ENCODE measurements at places on chromosomes 16 and 17. TPM values are rescaled to one million over a fixed set of nuclear protein-coding genes. Genes with fewer than 3 reads are reported as not detected.

DNA sequence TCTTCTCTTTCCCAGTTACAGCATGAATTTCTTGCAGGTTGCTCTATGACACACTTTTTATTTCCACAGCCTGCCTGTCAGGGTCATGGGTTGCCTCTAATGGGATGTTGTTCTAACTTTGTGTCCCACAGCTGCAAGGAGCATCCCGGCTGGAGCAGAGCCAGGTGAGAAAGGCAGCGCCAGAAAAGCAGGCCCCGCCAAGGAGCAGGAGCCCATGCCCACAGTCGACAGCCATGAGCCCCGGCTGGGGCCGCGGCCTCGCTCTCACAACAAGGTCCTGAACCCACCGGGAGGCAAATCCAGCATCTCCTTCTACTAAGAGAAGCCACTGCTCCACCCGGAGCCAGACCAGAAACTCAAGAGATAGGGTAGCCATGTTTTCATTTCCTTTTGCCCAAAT is 7.3 kb upstream of the MAPK8IP3 start:
- no peak for DNase-seq

DNA sequence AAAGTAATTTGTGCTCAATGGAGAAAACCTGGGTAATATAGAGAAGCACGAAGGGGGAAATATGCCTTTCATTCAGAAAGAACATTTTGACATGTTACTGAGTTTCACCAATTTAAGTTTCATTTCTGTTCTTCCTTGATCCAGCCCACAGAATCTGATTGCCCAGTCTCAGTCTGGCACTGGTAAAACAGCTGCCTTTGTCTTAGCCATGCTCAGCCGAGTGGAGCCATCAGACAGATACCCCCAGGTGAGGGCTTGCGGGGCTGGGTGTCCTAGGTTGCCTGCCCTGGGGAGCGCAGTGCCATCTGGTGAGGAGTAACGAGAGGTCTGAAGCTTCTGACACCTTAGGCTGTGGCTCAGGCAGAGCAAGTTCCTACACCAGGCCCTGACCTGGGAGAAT is 17.7 kb downstream of the DDX19A start:
- no peak for DNase-seq

GRCh38 chr17:63629627-63630026 is 7.4 kb downstream of the MAP3K3 start:
- DNase-seq = no peak

- DNase-seq = no peak
Observed at GRCh38 chr16:76653390-76654026, 376.3 kb downstream of the CNTNAP4 start.

DNA sequence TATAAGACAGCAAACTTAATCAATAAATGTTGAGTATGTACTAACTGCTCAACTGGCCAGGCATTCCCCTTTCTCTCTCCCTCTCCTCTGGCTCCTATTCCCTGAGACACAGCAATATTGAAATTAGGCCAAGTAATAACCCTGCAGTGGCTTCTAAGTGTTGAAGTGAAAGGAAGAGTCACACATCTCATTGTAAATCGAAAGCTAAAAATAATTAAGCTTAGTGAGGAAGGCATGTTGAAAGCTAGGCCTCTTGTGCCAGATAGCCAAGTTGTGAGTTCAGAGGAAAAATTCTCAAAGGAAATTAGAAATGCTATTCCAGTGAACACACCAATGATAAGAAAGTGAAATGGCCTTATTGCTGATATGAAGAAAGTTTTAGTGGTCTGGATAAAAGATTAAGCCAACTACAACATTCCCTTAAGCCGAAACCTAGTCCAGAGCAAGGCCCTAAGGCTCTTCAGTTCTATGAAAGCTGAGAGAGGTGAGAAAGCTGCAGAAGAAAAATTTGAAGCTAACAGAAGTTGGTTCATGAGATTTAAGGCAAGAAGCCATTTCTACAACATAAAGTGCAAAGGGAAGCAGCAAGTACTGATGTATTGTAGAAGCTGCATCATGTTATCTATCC is 35.4 kb upstream of the ABCC11 start:
- no peak for DNase-seq

- no peak for DNase-seq
Observed at GRCh38 chr16:86508028-86508946, 2.0 kb upstream of the FOXF1 start.

DNA sequence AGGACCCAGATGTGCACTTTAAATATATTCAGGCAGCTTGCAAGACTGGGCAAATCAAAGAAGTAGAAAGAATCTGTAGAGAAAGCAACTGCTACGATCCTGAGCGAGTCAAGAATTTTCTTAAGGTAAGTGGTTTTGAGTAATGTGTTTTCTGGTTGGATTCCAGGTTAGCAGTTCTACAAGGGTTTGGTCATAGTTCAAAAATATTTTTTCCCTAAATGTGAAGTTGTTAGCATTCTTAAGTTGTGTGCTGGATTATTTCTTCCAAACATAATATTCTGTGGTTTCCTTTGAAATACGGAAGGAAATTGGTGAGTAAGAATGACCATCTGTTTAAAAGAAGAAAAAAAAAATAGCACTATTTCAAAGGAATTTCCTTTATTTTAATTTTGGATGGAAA is 38.4 kb downstream of the PTRH2 start:
- no peak for DNase-seq

- no peak for DNase-seq
Observed at GRCh38 chr16:10576390-10577304, 3.8 kb downstream of the EMP2 start.

DNA sequence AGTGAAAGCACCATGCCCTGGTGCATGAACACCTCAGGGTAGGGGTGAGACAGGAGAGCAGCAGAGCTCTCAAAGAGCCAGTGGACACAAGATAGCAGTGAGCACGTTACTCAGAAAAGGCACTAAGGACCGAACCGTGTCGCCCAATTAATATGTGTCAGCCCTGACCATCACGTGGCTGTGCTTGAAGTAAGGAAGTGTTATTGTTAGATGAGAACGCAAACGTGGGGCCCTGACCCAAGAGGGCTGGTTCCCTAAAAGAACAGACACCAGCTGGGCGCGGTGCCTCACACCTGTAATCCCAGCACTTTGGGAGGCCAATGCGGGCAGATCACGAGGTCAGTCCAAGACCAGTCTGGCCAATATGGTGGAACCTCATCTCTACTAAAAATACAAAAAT is 16.3 kb downstream of the AXIN1 start:
- DNase-seq = no peak

DNA sequence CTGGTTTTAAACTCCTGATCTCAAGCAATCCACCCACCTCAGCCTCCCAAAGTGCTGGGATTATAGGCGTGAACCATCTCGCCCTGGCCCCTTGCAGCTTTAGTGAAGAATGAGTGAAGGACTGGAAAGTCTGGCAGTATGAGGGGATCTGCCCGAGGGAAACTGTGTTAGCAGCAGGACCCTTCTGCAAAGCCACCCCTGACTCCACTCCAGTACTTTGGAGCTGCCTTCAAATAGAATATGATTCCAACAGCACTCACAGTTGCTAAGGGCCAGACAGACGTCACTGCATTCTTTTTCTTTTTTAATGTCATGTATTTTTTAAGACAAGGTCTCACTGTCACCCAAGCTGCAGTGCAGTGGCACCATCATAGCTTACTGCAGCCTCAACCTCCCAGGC is 52.3 kb downstream of the KPNA2 start:
- DNase-seq = no peak

- peak; percentile 68 for DNase-seq
Observed at GRCh38 chr16:54430491-54431030, 144.0 kb upstream of the IRX3 start.

GRCh38 chr17:4533523-4534504 is 21.4 kb downstream of the MYBBP1A start:
- peak; percentile 77 for DNase-seq

- no peak for DNase-seq
Observed at GRCh38 chr16:56823081-56823733, 41.8 kb upstream of the SLC12A3 start.

- no peak for DNase-seq
Observed at GRCh38 chr16:50626868-50627267, 54.2 kb downstream of the SNX20 start.

DNA sequence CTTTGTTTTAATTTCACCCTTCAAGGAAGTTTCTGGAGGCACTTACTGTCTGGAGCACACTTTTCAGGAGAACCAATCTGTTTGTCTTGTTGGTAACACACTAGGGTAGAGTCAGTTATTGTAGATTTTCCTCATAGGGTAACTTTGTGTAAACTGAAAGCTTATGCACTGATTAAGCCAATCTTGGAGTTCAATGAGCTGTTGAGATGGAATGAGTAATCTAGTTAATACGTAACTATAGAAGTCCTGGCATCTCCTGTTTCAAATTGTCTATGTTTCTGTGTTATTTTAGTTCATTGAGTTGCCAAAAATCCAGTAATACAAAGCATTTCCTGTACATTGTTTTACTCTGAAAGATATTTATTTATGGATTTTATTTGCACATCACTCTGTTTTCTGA is 111.6 kb upstream of the HAS3 start:
- DNase-seq = no peak

- DNase-seq = no peak
Observed at GRCh38 chr17:67557921-67558320, 159.8 kb upstream of the NOL11 start.

- DNase-seq = no peak
Observed at GRCh38 chr17:14317383-14317782, 16.5 kb downstream of the HS3ST3B1 start.

DNA sequence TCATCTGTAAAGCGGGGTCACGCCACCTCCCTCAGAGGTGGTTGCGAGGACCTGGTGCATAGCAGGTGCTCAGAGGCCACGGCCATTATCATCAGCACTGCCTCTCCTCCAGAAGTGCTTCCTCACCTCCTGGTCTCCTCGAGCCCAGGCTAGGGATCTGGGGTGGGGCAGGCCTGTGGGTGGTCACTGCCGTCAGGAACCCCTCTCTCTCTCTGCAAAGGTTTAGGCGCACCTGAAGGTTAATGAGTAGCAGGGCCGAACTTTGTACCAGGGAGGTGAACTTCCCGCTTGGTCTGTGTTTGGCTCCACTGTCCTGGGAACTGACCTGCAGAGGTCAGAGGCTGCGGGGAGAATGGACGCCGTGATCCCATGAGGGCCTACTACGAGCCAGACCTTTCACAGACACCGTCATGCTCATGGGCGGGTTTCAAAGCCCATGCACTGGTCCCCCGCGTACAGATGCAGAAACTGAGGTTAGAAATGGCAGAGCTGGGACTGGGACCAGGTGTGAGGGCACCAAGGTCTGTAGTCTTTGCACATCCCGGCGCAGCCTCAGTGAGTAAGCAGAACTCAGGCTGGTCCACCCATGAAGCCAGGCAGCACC is 13.8 kb downstream of the JUP start:
- peak; percentile 77 for DNase-seq

- DNase-seq = no peak
Observed at GRCh38 chr17:63314761-63315160, 131.3 kb downstream of the CYB561 start.

DNA sequence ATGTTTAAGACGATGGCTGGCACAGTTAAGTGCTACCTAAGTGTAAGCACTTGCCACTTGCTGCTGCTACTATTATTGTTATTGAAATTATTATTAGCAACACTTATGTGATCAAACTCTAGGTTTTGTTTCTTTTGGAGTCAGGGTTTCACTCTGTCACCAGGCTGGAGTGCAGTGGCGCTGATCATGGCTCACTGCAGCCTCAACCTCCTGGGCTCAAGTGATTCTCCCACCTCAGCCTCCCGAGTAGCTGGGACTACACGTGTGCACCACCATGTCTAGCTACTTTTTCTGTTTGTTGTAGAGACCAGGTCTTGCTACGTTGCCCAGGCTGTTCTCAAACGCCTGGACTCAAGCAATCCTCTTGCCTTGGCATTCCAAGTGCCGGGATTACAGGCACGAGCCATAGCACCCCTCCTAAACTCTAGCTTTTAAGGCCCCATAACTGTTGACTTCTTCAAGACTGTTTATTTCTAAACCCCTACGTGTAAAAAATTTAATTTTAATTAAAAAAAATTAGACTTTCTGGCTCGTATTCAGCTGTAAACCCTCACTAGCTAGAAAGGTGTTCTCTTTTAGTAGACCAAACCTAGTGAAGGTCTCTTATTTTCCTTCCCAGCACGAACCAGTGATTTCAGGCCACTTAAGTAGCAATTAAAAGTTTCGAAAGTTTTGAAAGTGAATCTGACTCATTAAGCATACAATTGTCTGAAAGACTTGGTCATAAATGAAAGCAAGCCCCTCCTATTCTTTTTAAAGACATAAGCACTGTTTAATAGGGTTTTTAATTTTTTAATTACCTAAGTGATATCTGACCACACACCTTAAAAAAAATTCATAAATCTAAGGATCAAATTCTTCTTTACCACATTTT is 11.7 kb upstream of the SCNN1B start:
- no peak for DNase-seq

GRCh38 chr17:80872001-80872500 is 119.6 kb upstream of the CHMP6 start:
- DNase-seq = no peak

DNA sequence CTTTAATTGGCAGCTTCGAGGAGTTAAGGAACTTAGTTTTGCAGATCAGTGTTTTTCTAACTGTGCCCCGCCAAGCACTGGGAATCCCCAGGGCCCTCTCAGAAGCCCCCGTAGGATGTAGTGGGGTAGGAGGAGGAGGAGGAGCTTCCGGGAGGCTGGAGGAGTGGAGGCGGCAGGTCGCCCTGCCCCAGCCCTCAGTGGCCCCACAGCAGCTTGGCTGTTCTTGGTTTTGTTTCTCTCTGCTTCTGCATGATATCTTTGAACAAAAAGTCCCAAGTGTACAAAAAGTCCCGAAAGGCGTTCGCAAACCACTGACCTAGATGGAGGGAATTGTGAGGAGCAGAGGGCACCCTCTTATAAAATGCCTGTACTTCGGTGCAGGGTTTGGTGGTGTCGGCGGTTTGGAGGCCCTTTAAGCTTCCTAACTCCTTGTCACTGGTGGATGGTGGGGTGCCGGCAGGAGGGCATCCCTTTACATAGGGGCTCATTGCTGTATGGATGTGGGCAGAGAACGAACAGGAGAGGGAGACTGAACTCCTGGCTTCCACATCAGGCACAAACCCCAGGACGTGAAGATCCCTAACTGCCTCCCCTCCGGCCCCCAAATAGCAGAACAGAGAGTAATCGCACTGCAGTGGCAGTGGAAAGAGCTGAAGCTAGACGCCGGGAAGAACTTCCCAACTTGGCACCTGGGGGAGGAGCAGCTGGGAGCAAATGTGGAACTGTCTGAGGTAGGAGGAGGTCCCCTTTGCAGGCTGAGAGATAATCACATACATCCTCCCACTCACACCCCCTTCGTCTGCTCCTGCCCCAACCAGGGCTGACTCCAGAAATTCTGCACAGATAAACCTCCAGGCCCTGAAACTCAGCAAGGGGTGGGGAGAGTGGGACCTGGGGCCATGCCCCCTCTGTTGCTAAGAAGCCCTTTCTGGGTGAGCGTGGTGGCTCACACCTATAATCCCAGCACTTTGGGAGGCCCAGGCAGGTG is 20.1 kb downstream of the EPOP start:
- peak; percentile 19 for DNase-seq

The CCNF gene
- total RNA-seq = 1.6 TPM

The SLC2A4 gene
- 0.66 TPM for total RNA-seq

The VAT1L gene
- total RNA-seq = 0.51 TPM

The DGKE gene
- total RNA-seq = 10.4 TPM

The MGAT5B gene
- not detected for total RNA-seq

The RPS6KB1 gene
- 11.3 TPM for total RNA-seq

The PERCC1 gene
- total RNA-seq = not detected

The ATP1B2 gene
- 0.50 TPM for total RNA-seq

The SLC5A2 gene
- total RNA-seq = 0.07 TPM

The AXIN2 gene
- 2.3 TPM for total RNA-seq

The MATCAP1 gene
- total RNA-seq = 13.8 TPM

The ITGB4 gene
- 1.5 TPM for total RNA-seq

The FGF11 gene
- total RNA-seq = 0.37 TPM

The PDILT gene
- total RNA-seq = not detected

The PALB2 gene
- total RNA-seq = 5.6 TPM

The RNF135 gene
- total RNA-seq = 6.1 TPM

The C17orf107 gene
- total RNA-seq = 4.0 TPM

The ADAM11 gene
- 0.04 TPM for total RNA-seq

The CMTM3 gene
- total RNA-seq = 1.6 TPM
